ENCODE measurements at places on chromosomes 2 and 18.

GRCh38 chr18:37653618-37654017, 88.0 kb upstream of the CELF4 start:
- DNase-seq, result no peak

- DNase-seq, result peak; percentile 92
Observed at GRCh38 chr2:27441958-27442919, at the start of gene KRTCAP3. KRTCAP3 (plus strand) TSS chr2:27442381; CDS start chr2:27442413, 32 bp downstream.

GRCh38 chr2:217367464-217367863, 507.6 kb upstream of the TNP1 start:
- peak; percentile 11 for DNase-seq

DNA sequence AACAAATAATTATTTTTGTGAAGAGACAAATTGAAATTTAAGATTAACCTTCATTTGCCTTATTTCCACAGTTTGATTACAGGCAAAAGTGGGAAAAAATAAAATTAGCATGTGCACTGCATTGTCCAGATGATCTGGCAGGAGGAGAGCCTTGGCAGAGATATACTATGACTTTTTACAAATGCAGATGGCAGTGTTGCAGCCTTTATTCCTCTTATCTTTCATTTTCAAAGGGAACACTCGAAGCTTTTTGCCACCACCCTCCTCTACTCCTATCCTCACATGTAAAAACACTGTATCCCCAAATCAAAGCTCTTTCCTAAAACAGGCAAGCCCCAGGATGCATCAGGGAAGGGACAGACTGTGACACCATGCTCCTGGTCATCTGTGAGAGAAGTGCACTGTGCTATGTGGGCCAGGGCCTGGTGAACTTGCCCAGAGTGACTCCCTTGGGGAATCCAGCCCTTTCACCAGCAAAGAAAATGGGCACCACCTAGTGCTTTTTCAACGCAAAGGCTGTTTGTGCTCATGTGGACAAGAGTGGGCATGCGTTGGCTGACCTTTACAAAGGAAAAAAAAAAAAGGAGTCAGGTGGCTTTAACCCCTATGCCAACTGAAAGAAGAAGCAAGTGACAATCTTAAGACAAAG, 74.7 kb upstream of the ETAA1 start:
- peak; percentile 62 for DNase-seq

DNA sequence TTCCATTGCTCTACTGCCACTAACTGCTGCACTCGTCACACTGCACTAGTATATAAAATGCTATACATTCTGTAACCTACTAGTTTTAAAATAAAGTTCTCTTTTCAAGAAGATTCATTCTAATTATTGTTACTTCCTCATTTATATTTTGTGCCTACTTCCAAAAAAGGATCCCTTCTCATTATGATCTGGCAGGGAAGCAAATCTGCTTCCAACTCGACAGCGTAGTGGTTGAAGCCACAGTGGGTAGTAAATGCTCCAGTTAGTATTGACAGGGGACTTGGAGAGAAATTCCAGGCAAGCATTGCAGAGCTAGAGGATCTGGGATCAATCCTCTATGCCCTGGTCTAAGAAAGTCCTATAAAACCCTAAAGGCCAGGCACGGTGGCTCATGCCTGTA, 53.3 kb upstream of the AP1S3 start:
- no peak for DNase-seq
